Femur (tissue), 1 donor: ENCODE measurements at places on chromosomes 3 and 15.

DNA sequence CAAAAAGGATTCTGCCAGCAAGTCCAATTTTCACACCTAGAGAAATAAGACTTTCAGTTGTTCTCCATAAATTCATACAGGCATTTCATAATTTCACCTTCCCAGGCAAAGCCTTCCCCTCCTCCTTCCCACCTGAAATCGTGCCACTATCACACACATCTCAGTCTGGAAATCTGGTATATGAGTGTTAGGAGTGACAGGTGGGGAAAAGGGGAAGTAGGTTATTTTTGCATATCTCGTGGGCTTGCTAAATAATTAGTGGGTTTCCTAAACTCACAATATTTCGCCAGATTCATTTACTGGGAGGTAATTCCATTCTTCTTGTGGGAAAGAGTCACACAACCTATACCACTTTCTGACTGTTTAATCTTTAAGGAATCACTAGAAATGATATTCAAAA is 7.4 kb downstream of the ALDH1A2 start:
- no peak for DNase-seq

GRCh38 chr3:127785711-127786265 is 36.5 kb downstream of the MGLL start:
- no peak for DNase-seq

DNA sequence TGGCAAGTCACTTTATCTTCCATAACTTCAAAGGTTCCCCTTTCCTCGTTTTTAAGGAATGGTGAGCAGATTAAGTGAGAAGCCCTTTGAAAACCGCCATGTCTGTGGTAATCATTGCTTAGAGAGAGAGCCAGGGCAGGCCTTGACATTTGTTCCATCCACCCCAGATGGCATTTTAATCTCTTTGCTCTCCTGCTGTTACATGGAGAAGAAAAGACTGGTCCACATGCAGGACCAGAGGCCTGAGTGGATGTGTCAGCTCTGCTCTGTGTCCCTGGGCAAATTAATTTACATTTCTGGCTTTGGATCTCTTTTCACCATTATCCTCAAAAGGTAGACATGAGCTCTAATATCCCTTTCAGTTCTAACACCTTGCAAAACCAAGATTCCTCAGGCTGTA is 157.3 kb upstream of the LPP start:
- DNase-seq = no peak

DNA sequence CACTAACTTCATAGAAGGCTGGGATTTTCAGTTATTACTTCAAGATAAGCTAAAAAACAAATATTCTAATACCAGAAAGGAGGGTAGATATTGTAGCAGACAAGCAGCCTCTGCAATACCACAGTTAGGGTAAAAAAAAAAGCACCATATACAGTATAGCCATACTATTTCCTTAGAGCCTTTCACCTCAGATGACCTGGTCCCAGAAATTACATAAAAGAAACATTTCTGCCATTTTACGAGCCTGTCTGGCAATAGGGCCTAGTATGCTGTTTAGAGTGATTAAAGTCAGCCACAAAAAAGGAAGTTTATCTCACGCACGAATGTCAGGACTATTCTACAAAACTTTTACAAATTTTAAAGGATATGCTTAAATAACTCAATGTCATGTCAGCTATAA is 1016.6 kb downstream of the PLOD2 start:
- DNase-seq = no peak
